ENCODE measurements at places on chromosomes 16 and 17.

GRCh38 chr17:43018932-43019331 is 3.3 kb downstream of the VAT1 start:
- DNase-seq, result no peak

DNA sequence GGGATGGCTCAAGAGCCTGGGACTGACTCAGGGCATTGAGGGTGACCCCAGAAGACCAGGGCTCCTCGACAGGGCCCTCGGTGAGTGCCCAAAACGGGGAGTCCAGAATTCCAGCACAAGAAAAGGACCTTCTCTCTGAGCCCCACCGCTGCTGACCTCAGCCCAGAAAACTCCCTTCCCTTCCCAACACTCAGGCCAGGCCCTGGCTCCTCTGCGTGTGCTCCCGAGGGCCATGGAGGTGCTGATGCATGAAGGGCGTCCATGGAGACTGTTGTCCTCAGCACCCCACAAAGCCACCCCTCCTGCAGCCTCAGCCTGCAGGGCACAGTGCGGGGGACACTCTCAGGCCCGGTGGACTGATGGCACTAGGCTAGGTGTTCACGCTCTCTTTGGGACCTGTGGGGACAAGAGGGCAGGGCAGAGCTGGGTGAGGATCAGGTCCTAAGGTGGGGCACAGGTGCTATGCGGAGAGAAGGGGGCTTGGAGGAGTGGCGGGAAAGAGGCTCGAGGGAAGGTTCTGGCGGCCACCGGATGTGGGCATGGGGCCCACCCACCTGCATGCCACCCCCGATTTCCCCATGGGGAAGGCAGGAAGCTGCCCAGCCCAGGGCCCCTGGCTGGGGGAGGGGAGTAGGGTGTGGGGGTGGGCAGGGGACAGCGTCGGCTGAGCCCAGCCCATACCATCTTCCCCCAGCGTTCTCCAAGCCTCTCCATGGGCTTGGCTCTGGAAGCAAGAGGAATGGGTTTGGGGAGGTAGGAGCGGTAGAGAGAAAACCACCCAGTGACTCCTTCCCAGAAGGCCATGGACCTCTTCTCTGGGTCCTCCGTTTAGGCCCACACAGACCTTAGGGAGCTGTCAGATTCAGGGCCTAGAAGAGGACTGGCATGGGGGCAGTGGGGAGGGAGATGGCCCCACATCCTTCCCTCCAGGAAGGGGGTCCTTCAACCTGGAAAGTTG is 4.5 kb upstream of the TSPOAP1 start:
- DNase-seq, result no peak

DNA sequence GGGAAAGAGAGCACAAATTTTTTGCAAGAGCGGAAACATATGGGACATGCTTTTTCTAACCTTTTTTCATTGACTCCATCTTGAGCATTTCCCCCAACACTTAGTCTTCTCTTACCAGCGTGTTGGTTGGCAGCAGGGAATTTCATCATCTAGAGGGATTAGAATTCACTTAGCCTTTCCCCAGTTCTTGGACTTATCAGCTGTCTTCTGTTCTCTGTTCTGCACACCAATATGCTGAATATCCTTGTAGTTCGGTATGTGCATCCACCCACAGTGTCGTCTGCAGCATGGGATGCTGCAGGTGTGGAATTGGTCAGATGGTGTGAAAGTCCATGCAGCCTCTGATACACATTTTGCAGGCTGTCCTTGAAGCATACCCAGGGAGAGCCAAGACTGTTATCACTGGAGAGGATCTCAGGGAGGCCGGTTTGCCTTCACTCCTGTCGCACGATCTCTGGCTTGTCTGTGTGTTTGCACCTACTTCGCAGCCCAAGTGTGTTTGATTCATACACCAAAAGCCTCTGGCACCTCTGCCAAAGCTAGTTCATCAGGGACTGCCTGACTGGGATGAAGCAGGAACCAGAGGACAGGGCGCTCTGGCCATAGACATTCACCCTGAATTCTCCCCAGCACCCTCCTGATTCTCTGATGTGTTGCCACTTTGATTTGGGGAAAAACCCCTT is 93.3 kb downstream of the SOCS1 start:
- DNase-seq, result no peak

DNA sequence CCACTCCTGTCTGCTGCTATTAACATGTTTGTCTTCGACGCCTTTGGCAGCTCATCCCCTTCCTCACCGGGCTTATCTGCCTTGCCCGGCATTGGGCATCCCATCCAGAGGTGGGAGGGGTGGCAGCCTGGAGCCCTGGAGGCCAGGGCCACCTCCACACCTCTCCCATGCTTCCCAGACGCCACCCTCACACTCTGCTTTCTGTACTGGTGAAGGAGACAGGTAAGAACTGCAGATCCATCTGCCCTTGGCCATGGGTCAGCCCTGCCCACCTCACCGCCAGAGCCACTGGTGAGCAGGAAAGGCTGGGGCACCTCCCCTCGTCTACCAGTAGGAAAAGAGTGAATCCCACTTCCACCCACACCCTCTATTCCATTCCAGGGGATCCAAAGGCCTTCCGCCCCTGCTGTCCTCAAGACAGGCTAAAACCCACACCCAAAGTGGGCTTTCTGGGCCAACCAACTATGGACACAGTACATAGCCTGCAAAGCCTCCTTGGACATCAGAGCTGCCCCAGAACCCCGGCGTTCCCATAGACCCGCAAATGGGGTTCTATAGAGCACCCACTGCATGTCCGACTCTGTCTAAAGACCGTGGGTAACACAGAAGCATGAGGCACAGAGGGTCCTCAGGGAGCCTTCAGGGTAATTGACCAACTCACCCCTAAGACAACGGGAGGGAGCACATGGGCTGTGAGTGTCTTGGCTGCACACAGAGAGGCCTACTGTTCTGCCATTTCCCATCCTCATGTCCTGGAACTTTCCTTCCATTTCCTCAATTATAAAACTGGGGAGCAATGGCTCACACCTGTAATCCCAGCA is 23.4 kb upstream of the RBFOX3 start:
- no peak for DNase-seq

- no peak for DNase-seq
These were observed 12.5 kb downstream of the SAMD14 start for GRCh38 chr17:50117202-50118051.

DNA sequence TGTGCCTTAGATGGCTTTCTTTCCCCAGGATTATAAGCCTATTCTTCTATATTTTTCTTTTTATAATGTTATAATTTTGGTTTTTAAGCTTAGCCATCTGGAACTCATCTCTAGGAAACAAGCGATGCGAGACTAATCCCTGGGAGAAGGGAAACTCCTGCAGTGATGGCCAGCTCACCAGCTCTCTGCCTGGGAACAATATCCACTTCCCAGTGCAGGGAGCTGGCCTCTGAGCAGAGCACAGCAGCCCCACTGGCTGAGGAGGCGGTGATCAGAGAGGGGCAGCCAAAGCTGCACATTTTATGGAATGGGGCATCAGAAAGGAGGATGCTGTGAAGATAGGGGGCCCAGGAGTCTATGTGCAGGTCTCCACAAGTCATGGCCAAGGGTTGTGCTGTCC is 183.3 kb downstream of the LGALS9B start:
- no peak for DNase-seq

- DNase-seq, result no peak
These were observed 101.0 kb upstream of the CNTNAP4 start for GRCh38 chr16:76176153-76176552.

DNA sequence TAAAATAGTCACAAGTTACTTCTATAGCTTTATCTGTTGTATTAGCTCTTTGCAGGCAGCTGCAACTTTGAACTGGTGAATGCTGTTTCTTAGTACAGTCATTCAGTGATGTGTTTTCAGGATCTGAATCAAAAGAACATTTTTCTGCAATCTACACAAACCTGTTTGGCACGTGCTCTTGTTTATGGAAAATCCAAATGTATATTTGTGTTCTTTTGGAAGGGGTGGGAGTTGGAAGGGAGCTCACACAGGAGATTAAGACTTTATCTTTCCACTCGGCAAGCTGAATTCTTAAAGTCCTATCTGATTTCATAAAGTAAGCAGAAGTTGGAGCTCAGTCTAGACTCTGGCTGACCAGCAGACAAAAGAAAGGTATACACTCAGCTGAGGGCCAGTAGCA is 300.2 kb downstream of the MAP2K6 start:
- DNase-seq, result no peak
